CD4-positive, alpha-beta T cell treated with Interleukin-15 for 4 hours (primary cell): ENCODE measurements at places on chromosomes 5 and 9.
A peak's percentile ranks its signal among the peaks of the same experiment; 100 is the strongest.

DNA sequence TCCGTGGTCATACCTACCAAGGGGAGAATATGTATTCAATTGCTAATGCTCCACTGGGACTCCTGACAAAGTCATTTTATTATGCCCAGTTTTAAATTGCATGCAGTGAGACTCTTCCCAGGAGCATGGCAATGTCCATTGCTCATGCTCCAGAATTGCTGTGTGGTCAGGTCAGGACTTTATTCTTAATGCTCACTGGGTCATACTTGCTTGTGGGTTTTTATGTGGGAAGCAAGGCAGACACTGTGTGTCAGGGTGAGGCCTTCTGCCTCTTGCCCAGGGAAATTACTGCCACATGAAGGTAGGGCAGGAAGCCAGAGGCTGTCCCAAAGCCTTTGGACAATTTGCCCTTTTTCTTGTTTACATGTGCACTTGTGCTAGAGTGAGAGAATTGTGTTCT is 164.6 kb upstream of the MEF2C start:
- DNase-seq, result no peak

- DNase-seq, result no peak
Measured at GRCh38 chr5:39001683-39002082, 72.5 kb downstream of the RICTOR start.

- DNase-seq, result no peak
Measured at GRCh38 chr9:135144581-135145170, 57.2 kb downstream of the OLFM1 start.

GRCh38 chr5:176342766-176343458 is 18.7 kb downstream of the KIAA1191 start:
- no peak for DNase-seq

GRCh38 chr5:160937570-160937969 is 85.6 kb upstream of the ATP10B start:
- DNase-seq, result no peak

- peak; percentile 18 for DNase-seq
Measured at GRCh38 chr9:129436751-129437625, 183.9 kb downstream of the C9orf50 start.

DNA sequence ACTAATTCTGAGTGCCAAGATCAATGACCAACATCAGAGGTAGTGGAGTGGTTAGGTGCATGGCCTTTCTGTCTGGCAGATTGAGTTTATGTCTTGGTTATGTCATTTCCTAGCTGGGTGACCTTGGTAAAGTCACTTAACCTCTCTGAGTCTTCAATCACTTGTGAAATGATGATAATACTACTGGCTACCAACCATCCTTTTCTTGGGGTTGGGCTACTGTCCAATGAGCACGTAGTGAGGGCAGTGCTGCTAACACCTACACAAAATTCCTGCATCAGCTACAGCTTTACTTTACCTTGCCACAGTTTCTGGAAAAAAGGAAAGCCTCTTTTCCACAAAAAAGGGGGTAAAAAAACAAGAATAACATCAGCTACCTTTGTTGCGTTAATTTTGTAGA is 12.4 kb downstream of the IL12B start:
- no peak for DNase-seq

DNA sequence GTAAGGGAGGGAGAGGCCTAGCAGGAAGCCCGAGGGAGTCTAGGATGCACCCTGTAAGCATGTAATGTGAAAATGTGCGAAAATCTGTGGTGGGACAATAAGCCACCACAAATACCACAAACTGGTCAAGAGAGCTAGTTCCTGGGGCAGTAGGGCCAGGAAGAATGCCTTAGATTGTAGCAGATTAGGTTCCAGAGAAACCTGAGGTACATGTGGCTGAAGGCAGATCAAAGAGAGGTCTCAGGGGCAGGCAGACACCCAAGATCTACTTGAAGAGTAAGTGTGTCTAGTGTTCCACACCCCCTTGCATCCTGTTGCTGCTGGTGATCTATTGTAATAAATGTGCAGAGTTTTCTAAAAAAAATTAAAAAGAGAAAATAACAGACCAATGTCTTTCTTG is 1677.3 kb upstream of the CDH6 start:
- no peak for DNase-seq
